ENCODE measurements at places on chromosomes 7 and 10. TPM values are rescaled to one million over a fixed set of nuclear protein-coding genes. Genes with fewer than 3 reads are reported as not detected.

ATG9B gene
- total RNA-seq: 1.2 TPM

SYCE1 gene
- 1.8 TPM for total RNA-seq

FZD1 gene
- 33.6 TPM for total RNA-seq

KCP gene
- 0.81 TPM for total RNA-seq

CCDC3 gene
- 137 TPM for total RNA-seq

PRF1 gene
- 3.7 TPM for total RNA-seq

AKR1C4 gene
- not detected for total RNA-seq

EMX2 gene
- total RNA-seq: not detected

TMEM270 gene
- total RNA-seq: not detected

SPDYE6 gene
- not detected for total RNA-seq

XRCC2 gene
- total RNA-seq: 0.14 TPM

ZNF853 gene
- total RNA-seq: 31.4 TPM

HOXA1 gene
- not detected for total RNA-seq

TBX20 gene
- 3.4 TPM for total RNA-seq

NKX2-3 gene
- not detected for total RNA-seq

Measured in thoracic aorta (tissue), 2 donors.